Tibial nerve (tissue), 4 donors: ENCODE measurements at places on chromosomes 11 and 22.
A peak's percentile ranks its signal among the peaks of the same experiment; 100 is the strongest.

GRCh38 chr11:134413826-134414731 lies 2.0 kb upstream of the B3GAT1 start:
- H3K36me3 ChIP-seq = no peaks in the 10 kb centered on the region
- no peak for DNase-seq
- no peak overlapping the region for H3K4me3 ChIP-seq

DNA sequence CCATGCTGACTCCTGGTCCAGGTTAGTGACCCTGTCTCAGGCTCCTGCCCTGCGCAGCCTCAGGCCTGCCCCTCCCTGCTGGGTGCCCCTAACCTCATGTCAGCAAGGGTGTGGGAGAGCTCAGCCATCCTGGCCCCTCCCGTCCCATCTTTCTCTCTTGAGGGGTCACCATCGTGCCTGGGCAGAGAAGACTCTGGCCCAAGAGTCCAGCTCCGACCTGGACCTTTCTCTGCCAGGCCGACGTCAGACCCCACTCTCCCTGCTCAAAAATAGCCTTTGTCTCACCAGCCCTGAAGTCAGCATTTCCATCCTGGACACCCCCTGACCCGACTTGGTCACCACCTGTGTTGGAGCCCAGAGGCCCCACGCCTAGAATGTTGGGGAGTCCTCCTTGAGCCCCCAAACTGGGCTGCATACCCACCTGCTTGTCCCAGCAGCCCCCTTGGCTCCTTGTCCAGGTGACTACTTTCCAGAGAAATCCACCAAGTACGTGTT lies 4.9 kb downstream of the SCGB1C1 start:
- no peak for DNase-seq
- H3K4me3 ChIP-seq = no peak overlapping the region
- H3K36me3 ChIP-seq = no peaks in the 10 kb centered on the region
- H3K27me3 ChIP-seq = no peaks in the 10 kb centered on the region
- H3K4me1 ChIP-seq = no peaks in the 10 kb centered on the region

DNA sequence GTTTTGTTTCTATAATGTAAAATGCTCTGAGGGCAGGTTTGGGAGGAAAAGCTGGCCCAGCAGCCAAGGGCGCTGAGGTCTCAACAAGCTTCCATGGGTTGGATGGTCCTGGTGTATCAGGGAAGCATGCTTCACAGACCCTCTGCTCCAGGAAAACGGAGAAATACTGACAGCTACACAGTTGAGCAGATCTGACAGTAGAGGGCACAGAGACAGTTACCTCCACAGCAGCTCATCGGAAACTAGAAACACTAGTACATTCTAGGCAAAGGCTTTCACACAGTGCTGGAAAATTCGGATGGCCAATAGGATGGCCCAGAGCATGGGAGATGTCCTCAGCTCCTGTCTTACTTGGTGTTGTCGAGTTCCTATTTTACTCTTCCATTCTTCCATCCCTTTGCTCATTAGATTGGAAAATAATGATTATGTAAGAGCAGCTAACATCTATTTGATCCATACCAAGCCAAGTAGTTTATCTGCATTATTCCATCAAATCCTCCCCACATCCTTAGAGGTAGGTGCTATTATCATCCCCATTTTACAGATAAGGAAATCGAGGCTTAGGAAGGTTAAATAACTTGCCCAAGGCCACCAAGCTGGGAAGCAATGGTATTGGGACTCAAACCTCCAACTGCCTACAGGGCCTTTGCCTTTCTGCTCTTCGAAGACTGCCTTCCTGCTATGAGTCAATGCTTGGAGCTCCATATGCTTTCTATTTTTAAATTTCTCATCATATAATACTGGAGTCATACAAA lies 28.3 kb downstream of the LMO2 start:
- no peak overlapping the region for H3K4me3 ChIP-seq
- no peaks in the 10 kb centered on the region for H3K36me3 ChIP-seq
- no peak overlapping the region for H3K27ac ChIP-seq
- H3K27me3 ChIP-seq = no peaks in the 10 kb centered on the region
- H3K4me1 ChIP-seq = no peaks in the 10 kb centered on the region
- no peak for DNase-seq

DNA sequence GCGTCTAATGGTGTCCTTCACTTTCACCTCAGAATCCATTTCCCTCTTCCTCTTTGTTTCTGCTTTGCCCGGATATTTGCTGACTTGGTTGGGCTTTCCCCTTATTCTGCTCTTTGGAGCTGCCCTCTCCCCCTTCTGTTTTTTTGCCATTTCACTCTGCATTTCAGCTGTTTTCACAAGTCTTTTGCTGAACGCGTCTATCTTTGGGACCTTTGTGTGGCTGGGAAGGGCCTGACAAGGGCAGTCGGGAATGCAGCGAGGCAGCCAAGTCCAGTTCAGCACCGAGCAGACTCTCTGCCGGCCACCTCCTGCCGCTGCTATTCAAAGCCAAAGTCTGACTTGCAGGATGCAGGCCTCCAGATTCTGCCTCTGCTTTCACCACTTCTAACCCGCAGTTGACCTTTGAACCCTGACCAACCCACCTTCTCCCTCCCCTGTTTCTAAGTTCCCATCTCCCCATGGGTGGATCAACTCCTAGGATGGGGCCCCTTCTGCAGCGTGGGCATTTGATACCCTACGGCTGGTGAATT lies 38.2 kb downstream of the FEZ1 start:
- H3K27ac ChIP-seq = peak overlapping the region; percentile 42
- H3K36me3 ChIP-seq = no peaks in the 10 kb centered on the region
- H3K4me1 ChIP-seq = no peaks in the 10 kb centered on the region
- DNase-seq = peak; percentile 26

DNA sequence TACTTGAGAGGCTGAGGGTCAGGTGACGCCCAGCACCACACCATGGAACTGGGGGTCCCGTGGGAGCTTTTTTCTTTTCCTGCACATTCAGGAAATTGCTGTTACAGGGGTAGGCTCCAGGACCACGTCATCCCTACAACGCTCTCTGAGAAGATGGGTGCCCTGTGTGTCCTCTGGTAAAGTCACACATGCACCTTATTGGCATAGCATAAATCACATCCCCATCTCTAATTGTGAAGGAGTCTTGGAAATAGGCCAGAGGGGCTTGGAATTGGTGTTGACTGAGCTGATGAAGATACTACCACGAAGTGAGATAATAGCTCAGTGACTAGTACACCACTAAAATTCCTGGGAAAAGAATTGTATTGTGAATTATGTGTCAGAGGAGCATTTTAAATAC lies 57.6 kb downstream of the TNRC6B start:
- H3K4me3 ChIP-seq = no peak overlapping the region
- DNase-seq = no peak
- peaks cover 14% of the 10 kb centered on the region for H3K4me1 ChIP-seq

DNA sequence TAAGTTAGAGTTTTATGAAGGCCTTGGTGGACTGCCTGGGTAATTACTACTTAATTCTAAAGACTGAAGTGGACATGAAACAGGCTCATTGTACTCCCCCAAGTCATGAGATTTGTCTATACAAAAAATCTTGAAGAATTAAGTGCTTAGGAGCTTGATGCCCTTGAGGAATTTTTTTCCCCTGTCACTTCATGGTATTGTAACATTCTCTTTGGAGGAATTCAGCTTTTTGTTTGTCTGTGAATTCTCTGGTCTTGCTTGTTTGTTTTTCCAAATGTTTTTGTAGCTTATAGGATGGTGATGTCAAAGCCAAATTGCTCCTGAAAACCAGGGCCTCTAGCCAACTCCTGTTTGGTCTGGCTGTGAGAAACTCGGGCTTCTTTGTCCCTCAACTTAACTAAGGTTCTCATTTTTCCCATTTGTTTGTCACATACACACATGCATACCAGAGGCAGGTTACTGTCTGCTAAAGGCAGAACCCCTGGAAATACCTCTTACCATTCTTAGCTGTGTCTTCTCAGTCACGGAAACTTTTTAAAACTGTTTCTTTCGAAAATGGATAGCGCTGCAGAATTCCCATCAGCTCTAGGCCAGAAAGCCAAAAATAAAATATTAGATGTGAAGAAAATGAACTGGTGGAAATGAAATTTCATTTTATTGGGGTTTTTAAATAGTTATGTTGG lies 66.9 kb downstream of the AMOTL1 start:
- DNase-seq = no peak
- H3K27me3 ChIP-seq = no peaks in the 10 kb centered on the region
- no peak overlapping the region for H3K4me3 ChIP-seq
- peaks cover 41% of the 10 kb centered on the region for H3K4me1 ChIP-seq

GRCh38 chr11:40240284-40240683 lies 1219.2 kb downstream of the LRRC4C start:
- no peak overlapping the region for H3K4me3 ChIP-seq
- no peaks in the 10 kb centered on the region for H3K27me3 ChIP-seq
- no peak for DNase-seq
- H3K4me1 ChIP-seq = peaks cover 4% of the 10 kb centered on the region
- H3K36me3 ChIP-seq = no peaks in the 10 kb centered on the region

GRCh38 chr11:24321229-24321628 lies 175.6 kb upstream of the LUZP2 start:
- no peaks in the 10 kb centered on the region for H3K27me3 ChIP-seq
- H3K4me1 ChIP-seq = no peaks in the 10 kb centered on the region
- H3K36me3 ChIP-seq = no peaks in the 10 kb centered on the region
- no peak overlapping the region for H3K4me3 ChIP-seq

GRCh38 chr11:120130176-120130980 lies 7.5 kb downstream of the TRIM29 start:
- H3K27me3 ChIP-seq = no peaks in the 10 kb centered on the region
- H3K4me3 ChIP-seq = no peak overlapping the region
- H3K36me3 ChIP-seq = no peaks in the 10 kb centered on the region
- H3K27ac ChIP-seq = no peak overlapping the region

GRCh38 chr11:61731952-61732675 lies 20.3 kb upstream of the MYRF start:
- H3K4me1 ChIP-seq = peaks cover 10% of the 10 kb centered on the region
- peaks cover 77% of the 10 kb centered on the region for H3K36me3 ChIP-seq
- peak overlapping the region; percentile 76 for H3K27ac ChIP-seq

DNA sequence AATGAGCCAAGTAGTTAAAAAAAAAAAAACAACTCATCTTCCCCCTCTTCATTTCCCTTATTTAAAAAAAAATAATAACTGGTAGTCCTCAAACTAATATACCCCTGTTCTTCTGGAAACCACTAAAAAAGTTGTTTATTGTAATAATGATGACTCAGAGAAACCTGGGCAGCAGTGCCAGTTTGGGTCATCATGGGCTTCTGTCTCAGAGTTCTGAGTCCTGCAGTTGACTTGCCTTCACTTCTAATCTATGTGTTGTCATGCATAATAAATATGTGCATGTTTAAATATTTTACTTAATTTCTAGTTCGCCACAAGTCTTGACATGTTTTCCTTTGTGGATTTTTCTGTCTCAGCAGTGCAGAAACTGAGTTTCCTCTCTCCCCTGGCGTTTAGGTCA lies 46.8 kb downstream of the PPP2R1B start:
- no peak overlapping the region for H3K27ac ChIP-seq
- H3K4me3 ChIP-seq = no peak overlapping the region
- no peaks in the 10 kb centered on the region for H3K27me3 ChIP-seq
- DNase-seq = no peak

- H3K27ac ChIP-seq = no peak overlapping the region
- H3K27me3 ChIP-seq = no peaks in the 10 kb centered on the region
These were observed 28.5 kb upstream of the GAL start for GRCh38 chr11:68655806-68656205.

DNA sequence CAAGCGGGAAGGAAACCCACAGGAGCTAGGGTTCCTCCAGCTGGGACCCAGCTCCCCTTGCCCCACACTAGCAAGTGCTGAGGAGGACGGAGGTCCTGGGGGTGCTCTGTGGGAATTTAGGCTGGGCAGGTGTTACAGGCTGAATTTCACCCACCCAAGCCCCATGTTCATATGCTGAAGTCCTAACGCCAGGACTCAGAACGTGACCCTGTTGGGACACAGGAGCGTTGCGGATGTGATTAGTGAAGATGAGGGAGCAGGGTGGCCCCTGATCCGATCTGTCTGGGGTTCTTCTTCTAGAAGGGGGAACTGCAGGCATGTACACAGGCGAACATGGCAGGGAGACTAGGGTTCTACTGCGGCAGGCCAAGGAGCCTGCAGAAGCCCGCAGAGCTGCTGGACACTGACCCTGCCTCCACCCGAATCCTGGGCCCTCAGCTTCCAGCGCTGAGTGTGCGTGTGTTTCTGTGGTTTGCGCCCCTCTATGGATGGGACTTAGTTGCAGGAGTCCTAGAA lies 103.4 kb upstream of the FGF3 start:
- H3K4me1 ChIP-seq = no peaks in the 10 kb centered on the region
- H3K36me3 ChIP-seq = no peaks in the 10 kb centered on the region
- no peak for DNase-seq
- no peak overlapping the region for H3K27ac ChIP-seq

DNA sequence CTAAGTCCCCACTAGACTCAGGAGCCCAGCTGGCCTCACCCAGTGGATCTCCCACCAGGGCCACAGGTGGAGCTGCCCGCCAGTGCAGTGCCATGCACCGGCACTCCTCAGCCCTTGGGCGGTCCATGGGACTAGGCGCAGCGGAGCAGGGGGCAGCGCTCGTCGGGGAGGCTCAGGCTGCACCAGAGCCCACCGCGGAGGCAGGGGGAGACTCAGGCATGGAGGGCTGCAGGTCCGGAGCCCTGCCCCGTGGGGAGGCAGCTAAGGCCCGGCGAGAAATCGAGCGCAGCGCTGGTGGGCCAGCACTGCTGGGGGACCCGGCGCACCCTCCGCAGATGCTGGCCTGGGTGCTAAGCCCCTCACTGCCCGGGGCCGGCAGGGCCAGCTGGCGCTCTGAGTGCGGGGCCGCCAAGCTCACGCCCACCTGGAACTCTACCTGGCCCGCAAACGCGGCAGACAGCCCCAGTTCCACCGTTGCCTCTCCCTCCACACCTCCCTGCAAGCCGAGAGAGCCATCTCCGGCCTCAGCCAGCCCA lies 1275.2 kb upstream of the CNTN5 start:
- H3K4me3 ChIP-seq = no peak overlapping the region
- DNase-seq = no peak
- H3K27ac ChIP-seq = no peak overlapping the region
- no peaks in the 10 kb centered on the region for H3K27me3 ChIP-seq

GRCh38 chr11:535210-535518 lies 212 bp downstream of the HRAS start:
- no peak overlapping the region for H3K27ac ChIP-seq
- peaks cover 29% of the 10 kb centered on the region for H3K4me1 ChIP-seq
- DNase-seq = no peak
- H3K27me3 ChIP-seq = no peaks in the 10 kb centered on the region

DNA sequence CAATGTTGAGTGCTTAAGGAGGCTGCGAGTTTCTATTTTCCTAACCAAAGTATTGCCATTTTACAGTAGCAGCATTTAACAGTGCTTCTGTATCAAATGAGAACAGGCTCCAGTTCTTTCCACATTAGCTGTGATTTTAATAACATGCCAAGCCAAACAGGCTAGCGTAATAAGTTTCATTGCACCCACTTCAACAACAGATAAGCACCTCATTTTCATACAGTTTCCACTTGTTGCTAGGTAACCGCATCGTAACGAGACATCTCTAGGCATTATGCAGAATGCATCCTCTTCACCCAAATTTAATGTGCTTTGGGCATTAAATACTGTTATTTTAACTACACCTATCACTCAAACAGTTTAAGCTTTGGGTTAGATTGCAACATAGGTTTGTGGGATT lies 79.0 kb downstream of the CADM1 start:
- no peaks in the 10 kb centered on the region for H3K27me3 ChIP-seq
- H3K4me3 ChIP-seq = no peak overlapping the region
- no peak for DNase-seq

- H3K27ac ChIP-seq = no peak overlapping the region
- DNase-seq = no peak
- no peak overlapping the region for H3K4me3 ChIP-seq
- H3K27me3 ChIP-seq = no peaks in the 10 kb centered on the region
These were observed 24.7 kb upstream of the BAIAP2L2 start for GRCh38 chr22:38135133-38135706.

GRCh38 chr11:20623252-20623651 lies 23.8 kb downstream of the SLC6A5 start:
- no peak overlapping the region for H3K4me3 ChIP-seq
- DNase-seq = no peak
